HCT116 (cell line): ENCODE measurements at places on chromosomes 6 and 20. TPM values are rescaled to one million over a fixed set of nuclear protein-coding genes. Genes with fewer than 3 reads are reported as not detected.

DNA sequence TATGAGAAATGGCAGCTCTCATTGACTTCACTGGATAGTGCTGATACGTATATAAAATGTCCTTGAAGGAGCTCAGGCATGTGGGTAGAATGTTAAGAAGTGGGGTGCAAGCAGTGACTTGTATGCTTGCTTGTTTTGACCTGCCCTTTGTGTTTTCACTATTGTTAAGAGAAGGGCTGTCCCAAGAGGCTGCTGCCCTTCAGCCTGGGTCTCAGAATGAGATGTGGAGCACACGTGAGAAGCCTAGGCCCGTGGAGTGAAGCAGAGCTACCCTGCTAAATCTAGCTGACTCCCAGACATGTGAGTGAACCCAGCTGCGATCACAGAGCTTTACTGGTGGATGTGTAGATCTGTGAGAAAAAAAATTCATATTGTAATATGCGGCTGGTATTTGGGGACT is 305.3 kb upstream of the RGS17 start:
- no peak overlapping the region for H3K4me3 ChIP-seq
- no peak for DNase-seq
- H3K27me3 ChIP-seq: peaks cover 11% of the 10 kb centered on the region
- no peak overlapping the region for H3K27ac ChIP-seq
- H3K4me1 ChIP-seq: no peaks in the 10 kb centered on the region
- H3K36me3 ChIP-seq: no peaks in the 10 kb centered on the region

GRCh38 chr6:139638179-139638941 is 263.9 kb upstream of the CITED2 start:
- no peak overlapping the region for H3K4me3 ChIP-seq
- no peaks in the 10 kb centered on the region for H3K4me1 ChIP-seq
- H3K27ac ChIP-seq: no peak overlapping the region
- no peaks in the 10 kb centered on the region for H3K36me3 ChIP-seq
- no peaks in the 10 kb centered on the region for H3K27me3 ChIP-seq

GRCh38 chr20:45523821-45524220 is 8.4 kb upstream of the SPINT3 start:
- H3K4me3 ChIP-seq: no peak overlapping the region
- peaks cover 28% of the 10 kb centered on the region; the same call in 1 of the 2 replicates for H3K27me3 ChIP-seq
- no peaks in the 10 kb centered on the region for H3K4me1 ChIP-seq
- H3K27ac ChIP-seq: no peak overlapping the region

- H3K4me1 ChIP-seq: no peaks in the 10 kb centered on the region
- no peak overlapping the region for H3K4me3 ChIP-seq
- no peak overlapping the region for H3K27ac ChIP-seq
- H3K36me3 ChIP-seq: no peaks in the 10 kb centered on the region
- DNase-seq: no peak
Observed at GRCh38 chr20:5268449-5268848, 48.3 kb downstream of the PROKR2 start.

DNA sequence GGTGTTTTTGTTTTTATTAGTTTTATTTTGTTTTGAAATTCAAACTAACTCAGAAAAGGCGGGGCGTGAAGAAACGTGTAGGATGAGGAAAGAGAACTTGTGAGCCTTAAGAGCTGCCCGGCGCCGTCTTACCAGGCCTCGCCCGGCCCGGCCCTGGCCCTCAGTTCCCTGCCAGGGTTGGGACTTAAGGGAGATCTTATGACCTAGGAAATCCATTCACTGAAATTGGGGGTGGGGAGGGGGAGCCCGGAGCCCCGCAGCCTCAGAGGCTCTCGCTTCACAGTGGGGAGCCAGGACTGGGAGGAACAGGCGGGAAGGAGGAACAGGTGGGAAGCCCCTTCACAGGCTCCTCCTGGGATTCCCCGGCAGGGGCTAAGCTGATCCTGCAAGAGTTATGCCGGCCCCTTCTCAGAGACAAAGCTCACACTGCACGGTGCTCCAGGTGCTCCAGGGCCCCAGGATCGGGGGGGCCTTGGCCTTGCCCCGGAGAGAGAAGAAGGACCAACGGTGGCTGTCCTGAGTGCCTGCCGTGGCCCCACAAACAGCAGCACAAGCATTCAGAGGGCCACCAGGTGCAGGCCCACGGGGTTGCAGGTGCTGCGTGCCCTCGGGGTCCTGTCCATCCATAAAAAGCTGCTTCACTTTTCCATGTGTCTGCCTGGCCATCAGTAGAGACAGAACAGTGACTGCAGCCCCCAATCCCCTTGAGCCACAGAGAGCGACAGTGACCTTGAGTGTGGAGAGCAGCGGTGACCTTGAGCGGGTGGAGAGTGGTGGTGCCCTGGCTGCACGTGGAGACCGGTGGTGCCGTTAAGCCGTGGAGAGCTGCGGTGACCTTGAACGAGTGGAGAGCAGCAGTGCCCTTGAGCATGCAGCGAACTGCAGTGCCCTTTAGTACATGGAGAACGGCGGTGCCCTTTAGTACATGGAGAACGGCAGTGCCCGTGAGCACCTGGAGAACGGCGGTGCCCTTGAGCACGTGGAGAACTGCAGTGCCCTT is 152.7 kb downstream of the DLL1 start:
- H3K36me3 ChIP-seq: no peaks in the 10 kb centered on the region
- DNase-seq: no peak
- no peaks in the 10 kb centered on the region for H3K4me1 ChIP-seq
- H3K27ac ChIP-seq: no peak overlapping the region

DNA sequence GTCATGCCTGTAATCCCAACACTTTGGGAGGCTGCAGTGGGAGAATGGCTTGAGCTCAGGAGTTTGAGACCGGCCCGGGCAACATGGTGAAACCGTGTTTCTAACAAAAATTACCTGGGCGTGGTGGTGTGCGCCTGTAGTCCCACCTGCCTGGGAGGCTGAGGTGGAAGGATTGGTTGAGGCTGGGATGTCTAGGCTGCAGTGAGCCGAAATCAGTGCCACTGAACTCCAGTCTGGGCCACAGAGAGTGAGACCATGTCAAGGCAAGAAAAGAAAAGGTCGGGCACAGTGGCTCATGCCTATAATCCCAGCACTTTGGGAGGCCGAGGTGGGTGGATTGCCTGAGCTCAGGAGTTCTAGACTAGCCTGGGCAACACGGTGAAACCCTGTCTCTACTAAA is 8.2 kb upstream of the BCAS4 start:
- no peak overlapping the region for H3K27ac ChIP-seq
- H3K36me3 ChIP-seq: no peaks in the 10 kb centered on the region
- no peaks in the 10 kb centered on the region for H3K27me3 ChIP-seq
- no peak overlapping the region for H3K4me3 ChIP-seq
- H3K4me1 ChIP-seq: peaks cover 17% of the 10 kb centered on the region

GRCh38 chr6:14641423-14642135 is 524.0 kb downstream of the CD83 start:
- DNase-seq: no peak
- no peak overlapping the region for H3K27ac ChIP-seq
- no peak overlapping the region for H3K4me3 ChIP-seq
- no peaks in the 10 kb centered on the region for H3K27me3 ChIP-seq
- H3K36me3 ChIP-seq: no peaks in the 10 kb centered on the region

BPIFB1 gene
- total RNA-seq: 0.17 TPM

MYH7B gene
- 0.74 TPM for total RNA-seq

CALHM4 gene
- total RNA-seq: not detected
